Activated CD4-positive, alpha-beta T cell treated with anti-CD3 and anti-CD28 coated beads for 24 hours (primary cell): ENCODE measurements at places on chromosomes 12 and 14.

- no peak for DNase-seq
Measured at GRCh38 chr12:66206141-66206540, 17.1 kb downstream of the IRAK3 start.

- DNase-seq, result no peak
Measured at GRCh38 chr14:95832012-95832411, 44.6 kb upstream of the TUNAR start.

DNA sequence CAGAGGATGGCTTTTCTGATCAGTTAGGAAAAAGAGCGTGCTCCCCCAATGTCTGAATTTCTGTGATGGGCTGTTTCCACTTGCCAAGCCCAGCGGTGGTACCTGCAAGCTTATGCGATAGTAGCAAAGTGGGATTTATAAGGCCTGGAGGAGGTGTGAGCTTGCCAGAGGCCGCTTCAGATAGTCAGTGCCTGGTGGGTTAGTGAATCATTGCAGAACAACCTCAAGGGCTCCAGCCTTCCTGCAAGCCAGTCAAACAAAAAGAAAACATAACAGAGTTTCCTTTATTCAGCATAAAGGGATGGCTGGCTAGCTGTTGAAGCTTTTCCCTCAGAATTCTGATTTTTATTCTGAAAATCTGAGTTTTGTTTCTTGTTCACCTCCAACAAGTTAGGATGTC, 7.6 kb upstream of the BMP4 start:
- DNase-seq, result no peak

DNA sequence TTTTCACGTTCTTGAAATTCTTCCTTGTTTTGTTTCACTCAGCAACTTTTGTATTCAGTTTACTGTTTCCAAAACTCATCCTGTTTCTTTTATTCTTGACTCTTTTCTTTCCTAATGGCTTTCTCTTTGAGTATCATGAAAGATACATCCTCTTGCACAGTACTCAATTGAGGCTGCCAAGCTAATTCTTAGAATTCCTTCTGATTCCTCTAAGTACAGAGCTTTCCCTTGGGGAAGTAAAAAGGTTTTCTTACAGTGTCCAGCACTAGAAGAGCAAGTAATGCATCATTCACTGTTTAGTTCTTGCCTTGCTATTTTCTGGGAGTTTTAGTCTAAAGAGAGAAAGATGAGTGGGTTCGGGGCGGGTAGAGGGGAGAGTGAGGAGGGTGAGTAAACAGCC, 154.1 kb downstream of the NEDD1 start:
- DNase-seq, result no peak
